ENCODE measurements at places on chromosomes 4 and X.

DNA sequence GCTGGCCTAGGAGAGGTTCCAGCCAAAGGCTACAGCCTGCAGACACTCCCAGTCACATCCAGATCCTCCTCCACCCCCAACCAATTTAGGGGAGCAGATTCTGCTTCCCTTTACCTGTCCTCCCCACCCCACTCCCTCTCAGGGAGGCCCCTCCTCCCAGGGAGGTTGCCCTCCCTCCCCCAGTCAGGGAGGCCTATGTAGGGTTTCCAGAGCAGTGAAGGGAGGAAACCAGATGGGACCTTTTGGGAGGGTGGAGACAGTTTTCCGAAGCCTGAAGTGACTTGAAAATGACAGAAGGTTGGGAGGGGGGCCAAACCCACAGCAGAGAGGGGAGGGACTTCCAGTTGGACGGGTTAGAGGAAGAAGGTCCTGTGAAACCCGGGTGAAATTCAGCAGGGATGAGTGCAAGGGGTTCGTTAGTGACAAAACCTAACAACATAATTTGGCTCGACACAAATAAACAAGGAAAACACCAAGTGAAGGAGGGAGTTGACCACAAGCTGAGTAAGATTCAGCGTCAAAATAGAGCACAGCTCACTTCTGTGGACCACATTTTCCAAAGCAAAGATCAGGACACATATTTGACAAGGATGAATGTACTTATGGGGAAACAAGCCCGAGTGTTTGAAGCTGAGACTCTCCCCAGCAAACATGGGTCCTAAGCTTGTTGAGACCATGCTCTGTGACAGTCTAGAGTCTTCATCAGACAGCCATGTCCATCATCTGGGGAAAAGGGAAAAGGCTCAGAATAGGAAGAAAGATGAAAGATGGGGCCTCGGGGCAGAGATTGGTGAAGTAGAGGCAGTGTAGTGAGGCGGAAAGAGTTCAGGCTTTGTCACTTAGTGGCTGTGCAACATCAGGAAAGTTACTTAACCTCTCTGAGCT, 46.4 kb downstream of the PRPS1 start:
- DNase-seq, result no peak

GRCh38 chrX:123477673-123478072, 255.2 kb downstream of the THOC2 start:
- no peak for DNase-seq

- DNase-seq, result no peak
Observed at GRCh38 chr4:12636191-12636590, 847.9 kb downstream of the RAB28 start.

- no peak for DNase-seq
Observed at GRCh38 chrX:94686071-94686470, 1012.1 kb downstream of the FAM133A start.

GRCh38 chr4:16995451-16995850, 97.0 kb upstream of the LDB2 start:
- DNase-seq, result no peak

DNA sequence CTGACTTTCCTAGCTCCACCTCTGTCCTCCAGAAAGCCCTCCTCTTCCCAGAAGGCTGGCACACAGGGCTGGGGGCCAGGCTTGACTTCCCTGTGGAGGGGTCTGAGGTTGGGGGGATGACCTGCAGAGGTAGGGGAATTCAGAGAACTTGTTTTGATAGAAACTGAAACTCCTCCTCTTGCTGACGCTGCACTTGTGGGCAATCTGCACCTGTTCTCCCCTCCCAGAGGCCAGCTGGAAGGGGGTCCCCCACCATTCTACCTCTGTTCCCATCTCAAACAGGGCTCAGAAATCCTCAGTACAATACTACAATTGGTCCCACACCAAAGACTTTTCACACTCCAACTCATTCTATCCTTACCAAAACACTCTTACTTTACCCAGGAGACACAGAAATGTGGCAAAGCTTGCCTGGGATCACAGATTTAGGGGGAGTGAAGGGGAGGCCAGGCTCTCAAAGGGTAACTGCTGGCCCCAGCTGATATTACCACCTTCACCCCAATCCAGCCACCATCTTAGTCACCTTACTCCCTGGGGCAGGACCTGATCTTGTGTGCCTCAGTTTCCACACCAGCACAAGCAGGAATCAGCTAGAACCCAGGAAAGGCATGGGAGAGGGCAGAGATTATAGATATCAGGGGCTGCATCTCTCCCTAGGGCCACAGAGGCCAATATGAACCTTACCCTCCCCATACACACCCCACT, 18.5 kb downstream of the OTUD5 start:
- no peak for DNase-seq

- DNase-seq, result no peak
Observed at GRCh38 chrX:45001048-45001447, 128.1 kb downstream of the KDM6A start.

DNA sequence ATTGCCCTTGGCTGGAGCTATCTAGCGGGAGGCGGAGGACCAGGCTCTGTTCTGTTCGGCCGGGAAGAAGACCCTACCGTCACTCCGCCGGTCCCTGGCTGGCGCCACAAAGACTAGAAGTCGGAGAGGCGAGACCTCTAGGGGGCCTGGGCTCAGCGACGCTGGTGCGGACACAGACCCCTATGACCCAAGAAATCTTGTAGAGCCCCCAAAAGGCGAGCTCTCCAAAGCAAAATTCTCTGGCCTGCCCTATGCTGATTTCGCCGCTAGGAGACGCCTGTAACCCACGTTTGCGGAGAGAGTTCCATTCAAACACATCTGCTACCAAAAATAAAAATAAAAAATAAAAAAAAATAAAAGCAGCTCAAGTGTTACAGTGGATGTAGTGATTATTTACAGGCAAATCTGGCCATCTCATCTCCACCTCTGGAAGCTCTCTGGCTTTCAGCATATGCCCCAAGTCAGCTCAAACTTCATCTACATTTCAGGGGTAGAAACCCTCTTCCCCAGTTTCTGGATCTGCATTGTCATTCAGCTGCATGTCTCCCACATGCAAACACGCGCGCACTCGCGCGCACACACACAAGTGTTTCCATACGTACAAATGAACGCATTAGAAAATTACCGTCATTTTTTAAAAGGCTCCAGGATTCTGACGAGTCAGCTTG, 2.4 kb upstream of the PCDH10 start:
- DNase-seq, result no peak

GRCh38 chrX:3664921-3665320, 48.5 kb downstream of the PRKX start:
- no peak for DNase-seq

DNA sequence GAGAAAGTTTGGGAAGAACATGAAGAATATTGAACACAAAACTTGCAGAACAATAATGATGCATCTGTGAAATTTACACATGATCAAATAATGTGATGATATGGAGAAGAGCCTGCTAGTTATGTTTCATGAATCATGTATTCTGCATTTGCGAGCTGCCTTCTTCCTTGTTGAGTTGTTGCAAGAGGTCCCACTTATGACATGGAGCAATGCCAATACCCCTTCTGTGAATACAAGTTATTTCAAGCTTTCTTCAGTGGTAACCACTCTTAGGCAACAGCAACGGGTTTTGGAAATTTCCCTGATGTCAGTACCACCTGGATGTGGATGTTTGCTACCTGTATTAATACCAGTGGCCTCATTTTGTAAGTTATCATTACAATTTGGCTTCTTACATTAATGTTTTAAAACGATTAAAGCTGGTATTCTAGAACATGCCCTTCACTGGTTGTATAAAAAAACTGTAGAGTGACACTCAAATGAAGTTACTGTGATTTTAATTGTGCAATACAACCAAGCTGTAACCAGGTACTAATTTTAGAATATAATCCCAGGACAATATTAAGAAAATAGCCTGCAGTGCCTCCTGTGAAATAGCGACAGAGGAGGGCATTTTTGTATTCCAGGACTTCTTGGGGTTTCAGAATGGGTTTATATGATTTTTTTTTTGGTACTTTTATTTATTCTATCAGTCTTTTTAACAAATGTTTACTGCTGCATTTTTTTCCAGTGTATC, 25.3 kb downstream of the IQCM start:
- DNase-seq, result no peak

- no peak for DNase-seq
Observed at GRCh38 chr4:63226229-63226628, 1183.0 kb downstream of the TECRL start.

DNA sequence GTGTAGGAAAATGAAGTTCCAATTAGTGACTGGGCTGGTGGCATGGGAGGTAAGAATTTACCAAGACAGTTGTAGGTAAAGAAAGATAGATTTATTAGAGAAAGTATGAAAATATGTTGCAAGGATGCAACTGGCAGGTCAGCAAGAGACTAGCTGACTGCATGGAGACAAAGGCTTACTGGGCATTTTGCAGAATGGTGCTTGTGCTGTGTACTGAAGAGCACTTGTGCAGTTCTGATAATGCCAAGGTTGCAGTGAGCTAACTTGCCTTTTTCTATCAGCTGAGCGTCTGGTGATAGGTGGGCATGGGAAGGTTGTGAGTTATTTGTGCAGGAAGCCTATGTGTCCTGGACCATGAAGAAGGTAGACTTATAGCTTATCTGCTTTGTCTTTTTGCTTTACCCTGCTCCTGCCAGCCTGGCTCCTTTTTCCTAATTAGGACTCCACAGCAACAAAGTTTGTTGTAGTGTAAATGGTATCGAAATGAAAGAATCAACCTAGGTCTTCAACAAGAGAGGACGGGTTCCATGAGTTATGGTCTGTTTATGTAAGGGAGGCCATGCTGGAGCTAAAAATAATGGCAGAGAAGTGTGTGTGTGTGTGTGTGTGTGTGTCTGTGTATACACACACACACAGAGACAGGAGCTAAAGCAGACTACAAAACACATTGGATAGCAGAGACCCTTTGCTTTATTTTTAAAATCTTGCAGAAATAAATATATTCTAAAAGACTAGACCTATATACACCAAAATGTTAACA, 15.0 kb downstream of the BST1 start:
- no peak for DNase-seq

GRCh38 chr4:29311247-29311646, 1408.9 kb upstream of the PCDH7 start:
- DNase-seq, result no peak

- DNase-seq, result no peak
Observed at GRCh38 chrX:79140731-79141130, 3.8 kb upstream of the GPR174 start.

DNA sequence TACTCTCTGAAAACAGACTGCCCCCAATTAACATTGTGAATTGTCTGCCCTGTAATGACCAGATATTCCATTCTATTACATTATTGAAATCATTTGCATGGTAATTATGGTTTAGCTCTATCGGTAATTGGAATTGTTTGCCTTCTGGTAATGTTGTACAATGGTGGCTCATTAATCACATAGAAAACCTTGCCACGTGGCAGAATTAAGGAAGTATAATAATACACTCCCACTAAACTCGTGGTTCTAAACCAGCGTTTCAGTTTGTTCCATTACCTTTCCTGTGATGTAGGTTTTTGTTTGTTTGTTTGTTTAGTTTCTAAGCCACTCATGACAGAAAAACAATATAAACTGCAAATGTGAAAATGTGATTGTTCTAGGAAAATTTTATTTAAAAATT, 45.1 kb upstream of the TAPT1 start:
- no peak for DNase-seq

GRCh38 chrX:108216405-108216804, 124.8 kb downstream of the ATG4A start:
- no peak for DNase-seq

GRCh38 chrX:120452131-120452530, 17.0 kb downstream of the LAMP2 start:
- DNase-seq, result no peak

- DNase-seq, result no peak
Observed at GRCh38 chr4:102705391-102705935, 55.3 kb downstream of the MANBA start.

- no peak for DNase-seq
Observed at GRCh38 chr4:47372561-47372960, 90.9 kb downstream of the COMMD8 start.

- no peak for DNase-seq
Observed at GRCh38 chr4:22500831-22501714, 14.8 kb downstream of the ADGRA3 start.

GRCh38 chr4:56414135-56414670, 21.2 kb downstream of the PPAT start:
- no peak for DNase-seq

DNA sequence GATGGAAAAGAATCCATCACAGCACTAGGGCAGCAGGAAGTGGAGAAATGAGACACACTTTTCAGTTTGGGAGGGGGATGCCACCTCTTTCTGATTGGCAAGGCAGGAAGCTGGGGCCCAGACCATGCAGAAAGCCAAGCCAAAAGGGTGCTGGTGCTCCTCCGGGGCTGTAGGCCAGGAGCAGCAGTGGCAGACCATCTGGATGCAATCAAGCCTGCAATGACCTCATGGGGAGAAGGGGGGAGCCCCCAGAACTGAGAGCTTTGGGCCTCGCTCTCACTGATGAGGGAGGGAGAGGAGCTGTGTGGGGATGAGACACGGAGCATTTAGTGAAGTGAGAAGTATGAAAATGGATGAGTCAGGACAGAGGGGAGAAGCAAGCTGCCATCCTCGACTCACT, 141.3 kb upstream of the NALF2 start:
- no peak for DNase-seq

GRCh38 chr4:184282895-184283654, 65.4 kb upstream of the ENPP6 start:
- DNase-seq, result no peak

DNA sequence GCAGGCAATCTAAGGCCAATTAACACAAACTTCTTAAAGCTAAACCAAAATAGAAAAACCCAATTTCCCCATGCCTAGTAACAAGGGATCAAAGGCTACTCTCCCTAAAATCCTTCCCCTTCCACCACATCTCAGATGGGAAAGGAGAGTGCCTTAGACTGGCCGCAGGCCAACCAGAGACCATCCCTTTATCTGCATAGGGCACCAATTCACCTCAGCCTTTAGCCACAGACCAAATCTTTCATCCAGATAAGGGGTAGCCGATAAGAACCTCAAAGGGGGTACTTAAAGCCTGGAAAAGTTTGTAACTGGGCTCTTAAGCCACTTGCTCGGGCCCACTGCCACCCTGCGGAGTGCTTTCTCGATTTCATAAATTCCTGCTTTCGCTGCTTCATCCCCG, 68.3 kb downstream of the TEX13C start:
- DNase-seq, result no peak

GRCh38 chrX:43552156-43552555, 103.9 kb upstream of the MAOA start:
- DNase-seq, result no peak

DNA sequence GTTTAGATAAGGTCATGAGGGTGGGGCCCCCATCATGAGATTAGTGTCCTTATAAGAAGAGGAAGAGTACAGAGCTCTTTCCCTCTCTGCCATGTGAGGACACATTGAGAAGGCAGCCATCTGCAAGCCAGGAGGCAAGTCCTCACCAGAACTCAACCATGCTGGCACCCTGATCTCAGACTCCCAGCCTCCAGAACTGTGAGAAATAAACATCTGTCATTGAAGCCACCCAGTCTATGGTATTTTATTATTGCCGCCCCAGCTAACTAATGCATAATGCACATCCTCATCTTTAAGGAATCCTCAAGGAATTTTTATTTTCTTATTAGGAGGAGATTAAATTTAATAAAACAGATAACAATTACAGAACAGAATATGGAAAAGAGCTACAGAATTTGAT, 16.7 kb upstream of the EXOSC9 start:
- DNase-seq, result no peak

Measured in NCI-H1436 treated with DMSO at 0.1 percent for 48 hours (cell line).